BJ (cell line): ENCODE measurements at places on chromosomes 2 and 18.

DNA sequence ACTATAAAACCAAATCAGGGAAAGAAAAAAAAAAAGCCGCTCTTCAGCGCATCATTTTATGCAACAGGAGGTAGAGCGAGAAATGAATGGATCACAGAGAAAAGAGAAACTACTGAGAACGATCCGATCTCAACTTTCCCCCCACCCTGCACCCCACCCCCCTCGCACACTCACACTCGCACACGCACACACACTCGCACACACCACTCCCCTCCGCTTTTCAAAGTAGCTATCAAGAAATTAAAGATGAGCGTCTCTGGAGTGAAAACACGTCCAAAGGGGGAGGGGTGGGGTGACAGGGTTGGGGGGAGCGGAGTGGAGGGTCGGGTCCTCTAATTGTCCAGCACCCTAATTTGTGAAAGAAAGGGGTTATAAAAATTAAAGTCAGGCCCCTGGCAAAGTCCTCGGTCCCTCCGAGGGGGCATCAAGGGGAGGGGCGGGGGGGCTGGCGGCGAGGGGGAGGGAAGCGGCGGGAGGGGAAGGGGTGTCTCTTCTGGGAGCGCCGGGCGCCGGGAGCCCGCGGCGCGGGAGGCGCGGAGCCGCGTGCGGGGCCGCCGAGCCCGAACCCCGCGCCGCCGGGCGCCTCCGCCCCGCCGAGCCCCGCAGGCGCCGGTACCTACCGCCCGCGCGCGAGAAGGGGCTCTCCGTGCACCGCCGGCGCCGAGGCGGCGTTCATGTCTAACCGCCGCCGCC lies 428 bp downstream of the TCF4 start:
- no peak for DNase-seq

DNA sequence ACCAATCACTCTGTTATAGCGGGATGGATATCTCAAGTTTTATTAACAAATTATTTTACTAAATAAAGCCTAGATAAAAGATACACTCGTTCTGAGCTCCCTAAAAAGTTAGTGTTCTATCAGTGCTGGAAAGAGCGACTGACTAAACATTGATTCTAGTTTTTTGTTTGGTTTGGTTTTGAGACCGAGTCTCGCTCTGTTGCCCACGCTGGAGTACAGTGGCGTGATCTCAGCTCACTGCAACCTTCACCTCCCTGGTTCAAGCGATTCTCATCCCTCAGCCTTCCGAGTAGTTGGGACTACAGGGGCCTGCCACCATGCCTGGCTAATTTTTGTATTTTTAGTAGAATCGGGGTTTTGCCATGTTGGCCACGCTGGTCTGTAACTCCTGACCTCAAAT lies 73.8 kb upstream of the CDCA7 start:
- DNase-seq = no peak

DNA sequence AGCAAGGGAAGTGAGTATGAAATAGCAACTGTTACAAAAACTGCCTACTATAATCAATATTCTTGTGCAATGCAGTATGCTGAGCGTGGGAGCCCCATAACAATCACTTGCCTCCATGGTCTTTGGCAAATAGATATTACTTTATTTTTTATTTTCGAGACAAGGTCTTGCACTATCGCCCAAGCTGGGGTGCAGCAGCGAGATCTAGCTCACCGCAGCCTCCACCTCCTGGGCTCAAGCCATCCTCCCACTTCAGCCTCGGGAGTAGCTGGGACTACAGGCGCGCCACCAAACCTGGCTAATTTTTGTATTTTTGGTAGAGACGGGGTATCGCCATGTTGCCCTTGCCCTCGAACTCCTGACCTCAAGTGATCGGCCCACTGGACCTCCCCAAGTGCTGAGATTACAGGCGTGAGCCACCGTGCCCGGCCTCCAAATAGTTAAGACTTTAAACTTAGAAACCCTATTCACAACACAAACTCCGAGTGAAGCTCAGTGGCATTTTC lies 1.2 kb upstream of the CCNT2 start:
- DNase-seq = no peak

DNA sequence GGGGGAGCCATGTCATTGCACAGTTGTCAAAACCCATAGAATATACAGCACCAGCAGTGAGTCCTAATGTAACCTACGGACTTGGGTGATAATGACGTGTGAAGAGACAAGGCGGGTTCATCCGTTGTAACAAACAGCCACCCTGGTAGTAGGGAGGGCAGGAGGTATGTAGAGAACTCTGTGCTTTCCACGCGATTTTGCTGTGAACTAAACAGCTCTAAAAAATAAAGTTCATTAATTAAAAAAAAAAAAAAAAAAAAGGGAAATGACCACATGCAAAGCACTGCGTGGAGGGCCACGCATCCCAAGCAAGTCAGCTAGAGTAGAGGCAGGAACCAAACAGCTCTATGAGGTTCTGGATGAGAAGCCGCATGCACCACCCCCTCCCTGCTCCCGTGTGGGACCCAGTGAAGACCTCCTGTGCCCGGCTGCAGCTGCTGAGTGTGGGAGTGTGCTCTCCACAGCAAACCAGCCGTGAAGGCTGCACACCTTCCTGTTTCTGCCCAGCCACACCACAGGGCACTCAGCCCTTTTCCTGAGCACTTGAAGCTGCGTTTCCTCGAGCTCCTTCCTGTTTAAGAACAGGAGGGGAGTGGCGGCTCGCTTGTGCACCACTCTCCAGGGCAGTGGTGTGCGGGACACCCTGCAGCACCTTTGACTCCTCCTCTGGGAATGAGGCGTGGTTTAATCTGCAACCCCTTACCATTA lies 65.6 kb downstream of the ODC1 start:
- no peak for DNase-seq

- DNase-seq = no peak
Measured at GRCh38 chr2:238313289-238313990, 6.9 kb upstream of the TRAF3IP1 start.

GRCh38 chr2:196286821-196287220 lies 115.4 kb upstream of the STK17B start:
- DNase-seq = no peak

DNA sequence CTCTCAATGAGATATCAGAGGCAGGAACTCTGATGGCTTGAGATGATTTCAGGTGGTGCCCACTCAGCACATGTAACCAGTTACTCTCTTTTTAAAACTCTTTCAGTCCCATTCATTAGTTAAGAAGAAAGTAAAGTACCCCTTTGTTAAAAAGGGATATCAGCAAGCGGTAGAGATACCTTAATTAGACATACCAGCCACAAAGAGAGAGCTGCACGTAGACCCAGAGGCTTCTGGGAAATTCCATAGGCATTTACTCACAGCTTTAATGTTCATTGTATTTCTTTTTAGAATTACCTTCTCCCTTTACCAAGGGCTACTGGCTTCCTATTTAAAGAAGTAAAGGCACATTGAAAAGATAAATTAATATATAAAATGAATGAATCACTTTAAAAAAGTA lies 63.3 kb downstream of the LYPD6B start:
- no peak for DNase-seq

DNA sequence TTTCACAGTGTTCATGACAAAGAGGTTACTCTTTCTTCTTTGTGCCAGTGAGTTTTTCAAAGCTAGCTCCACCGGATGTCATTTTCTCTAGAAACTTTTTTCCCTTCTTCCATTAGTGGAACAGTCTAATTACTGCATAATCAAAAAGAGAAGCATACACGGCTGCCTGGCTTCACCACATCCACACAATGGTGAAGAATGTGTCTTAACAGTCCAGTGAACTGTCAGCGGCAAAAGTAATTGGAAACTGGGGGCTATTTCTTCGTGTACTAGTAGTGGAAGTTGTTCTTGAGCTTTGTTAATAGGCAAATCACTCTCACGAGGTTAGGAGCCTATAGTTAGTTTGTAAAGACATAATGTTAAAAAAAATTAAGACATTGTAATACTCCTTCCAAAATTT lies 32.9 kb upstream of the PIK3C3 start:
- DNase-seq = no peak

- DNase-seq = no peak
Measured at GRCh38 chr2:47310801-47311560, 92.0 kb upstream of the MSH2 start.

DNA sequence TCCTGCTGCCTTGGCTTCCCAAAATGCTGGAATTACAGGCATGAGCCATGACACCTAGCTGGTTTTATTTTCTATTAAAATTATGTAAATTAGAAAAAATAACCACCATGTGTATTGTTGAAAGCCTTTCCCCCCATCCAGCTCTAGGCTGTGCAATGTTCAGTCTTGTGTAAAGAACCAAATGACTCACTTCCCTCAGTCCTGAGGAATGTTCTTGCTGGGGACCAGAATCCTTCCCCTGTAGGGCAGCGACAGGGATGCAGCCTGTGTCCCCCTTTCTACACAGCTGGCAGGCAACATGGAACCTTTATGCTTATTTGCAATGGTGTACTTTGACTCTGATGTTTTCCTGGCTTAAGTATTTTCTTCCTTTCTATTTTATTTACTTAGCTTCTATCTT lies 29.4 kb downstream of the AOX1 start:
- DNase-seq = no peak

- DNase-seq = no peak
Measured at GRCh38 chr2:180604077-180604476, 376.3 kb upstream of the UBE2E3 start.

GRCh38 chr18:46322411-46322891 lies 218.3 kb downstream of the HAUS1 start:
- no peak for DNase-seq

DNA sequence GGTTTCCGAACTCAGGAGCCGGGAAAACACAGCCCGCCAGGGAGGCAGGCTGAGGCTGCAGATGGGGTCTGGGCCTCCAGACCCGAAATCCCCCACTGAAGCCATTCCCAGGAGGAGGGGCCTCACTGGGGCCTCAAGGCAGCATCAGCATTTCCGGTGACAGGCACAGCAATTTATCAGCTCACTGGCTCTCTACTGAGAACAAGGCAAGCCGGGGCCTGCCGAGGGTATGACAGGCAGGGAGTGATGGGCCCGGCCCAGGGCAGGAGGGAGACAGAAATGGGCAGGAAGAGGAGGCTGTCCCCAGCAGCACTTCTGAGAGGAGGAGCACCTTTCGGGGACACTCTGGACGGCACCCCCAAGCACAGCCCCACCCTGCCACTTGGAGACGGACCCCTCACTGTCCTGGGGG lies 12.5 kb downstream of the SDC1 start:
- no peak for DNase-seq

- no peak for DNase-seq
Measured at GRCh38 chr2:207778298-207778882, 8.7 kb upstream of the FZD5 start.

DNA sequence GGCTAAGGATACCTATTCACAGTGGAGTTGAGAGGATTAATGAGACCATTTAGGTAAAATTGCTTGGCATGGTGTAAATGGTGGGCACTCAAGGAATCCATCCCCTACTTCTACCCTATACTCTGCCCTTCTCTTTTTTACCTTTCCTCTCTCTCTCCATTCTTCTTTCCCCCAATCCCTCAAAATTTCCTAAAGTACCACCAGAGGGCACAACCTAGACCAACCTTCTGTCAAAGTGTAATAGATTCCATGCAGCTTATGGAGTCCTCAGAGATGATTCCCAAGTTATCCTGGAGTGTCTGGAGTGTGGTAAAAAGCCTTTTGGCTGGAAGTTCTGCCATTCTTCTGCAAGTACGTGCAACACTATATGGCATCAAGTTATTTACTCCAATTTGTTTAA lies 33.0 kb upstream of the CCDC195 start:
- DNase-seq = no peak

- no peak for DNase-seq
Measured at GRCh38 chr2:137380610-137381009, 583.7 kb upstream of the HNMT start.

- DNase-seq = no peak
Measured at GRCh38 chr2:96264086-96264485, 1.7 kb downstream of the TMEM127 start.

GRCh38 chr2:64730551-64731262 lies 77.0 kb upstream of the SERTAD2 start:
- no peak for DNase-seq

DNA sequence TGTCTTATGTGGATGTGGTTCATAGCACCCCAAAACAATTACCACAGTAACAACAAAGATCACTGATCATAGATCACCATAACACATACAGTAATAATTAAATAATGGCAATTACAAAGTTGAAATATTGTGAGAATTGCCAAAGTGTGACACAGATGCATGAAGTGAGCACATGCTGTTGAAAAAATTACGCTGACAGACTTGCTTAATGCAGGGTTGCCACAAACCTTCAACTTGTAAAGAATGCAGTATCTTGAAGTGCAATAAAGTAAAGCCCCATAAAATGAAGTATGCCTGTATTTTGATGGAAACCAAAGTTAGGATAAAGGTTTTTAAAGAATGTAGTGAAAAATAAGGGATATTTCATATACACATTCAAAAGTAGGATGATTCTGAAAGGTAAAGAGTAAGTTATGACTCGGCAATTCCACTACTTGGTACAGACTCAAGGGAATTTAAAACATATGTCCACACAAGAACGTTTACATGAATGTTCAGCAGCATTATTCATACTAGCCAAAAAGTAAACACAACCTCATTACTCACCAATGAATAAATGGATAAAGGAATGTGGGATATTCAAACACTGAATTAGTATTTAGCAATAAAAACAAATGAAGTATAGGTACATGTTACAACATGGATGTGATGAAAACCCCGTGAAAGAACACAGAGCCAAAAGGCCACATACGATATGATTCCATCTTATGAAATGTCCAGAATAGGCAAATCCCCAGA lies 61.6 kb downstream of the SCN9A start:
- DNase-seq = peak; percentile 74

- DNase-seq = no peak
Measured at GRCh38 chr2:82316586-82316985, 2012.0 kb upstream of the LRRTM1 start.

DNA sequence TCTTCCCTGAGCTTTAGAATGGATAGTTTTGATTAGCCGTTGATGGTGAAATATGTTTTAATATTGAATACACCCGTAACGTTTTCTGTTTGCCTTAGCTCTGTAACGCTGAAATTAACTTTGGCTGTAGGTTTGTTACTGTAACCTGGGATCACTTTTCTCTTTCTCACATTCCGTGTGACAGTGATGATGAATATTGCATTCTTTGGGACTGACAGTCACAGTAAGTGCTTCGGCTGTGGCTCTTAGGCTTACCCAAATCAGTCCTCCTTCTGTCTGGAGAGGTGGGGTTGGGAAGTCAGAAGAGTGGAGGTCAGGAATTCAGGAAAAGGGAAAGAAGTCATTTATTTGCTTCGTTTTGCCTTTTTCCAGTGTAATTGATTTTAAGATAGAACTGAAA lies 18.0 kb downstream of the RMC1 start:
- DNase-seq = no peak

GRCh38 chr18:26470011-26470637 lies 78.2 kb downstream of the KCTD1 start:
- peak; percentile 88 for DNase-seq

DNA sequence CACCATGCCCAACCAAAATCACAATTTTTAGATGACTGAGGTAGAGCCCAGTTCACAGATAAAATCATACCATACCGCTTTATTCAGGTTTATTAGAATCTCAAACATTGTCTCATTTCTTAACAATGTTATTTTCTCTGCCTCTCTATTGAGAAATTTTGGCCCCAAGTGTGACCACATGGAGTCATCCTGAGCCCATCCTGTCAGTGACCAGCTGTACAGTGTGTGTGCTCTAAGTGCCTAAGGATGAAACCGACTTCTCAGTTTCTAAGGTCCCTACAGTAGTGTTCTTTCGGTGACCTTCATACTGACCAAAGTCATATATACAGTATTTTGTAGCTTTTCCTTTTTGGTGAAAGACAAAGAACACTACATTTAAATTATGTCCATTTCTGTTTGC lies 123.7 kb upstream of the MSTN start:
- DNase-seq = no peak

GRCh38 chr18:62186499-62186773 lies 420 bp downstream of the PIGN start:
- DNase-seq = no peak
